CD4-positive, alpha-beta T cell treated with Interleukin-10 for 1 hour (primary cell): ENCODE measurements at places on chromosomes 1 and 21.
A peak's percentile ranks its signal among the peaks of the same experiment; 100 is the strongest.

DNA sequence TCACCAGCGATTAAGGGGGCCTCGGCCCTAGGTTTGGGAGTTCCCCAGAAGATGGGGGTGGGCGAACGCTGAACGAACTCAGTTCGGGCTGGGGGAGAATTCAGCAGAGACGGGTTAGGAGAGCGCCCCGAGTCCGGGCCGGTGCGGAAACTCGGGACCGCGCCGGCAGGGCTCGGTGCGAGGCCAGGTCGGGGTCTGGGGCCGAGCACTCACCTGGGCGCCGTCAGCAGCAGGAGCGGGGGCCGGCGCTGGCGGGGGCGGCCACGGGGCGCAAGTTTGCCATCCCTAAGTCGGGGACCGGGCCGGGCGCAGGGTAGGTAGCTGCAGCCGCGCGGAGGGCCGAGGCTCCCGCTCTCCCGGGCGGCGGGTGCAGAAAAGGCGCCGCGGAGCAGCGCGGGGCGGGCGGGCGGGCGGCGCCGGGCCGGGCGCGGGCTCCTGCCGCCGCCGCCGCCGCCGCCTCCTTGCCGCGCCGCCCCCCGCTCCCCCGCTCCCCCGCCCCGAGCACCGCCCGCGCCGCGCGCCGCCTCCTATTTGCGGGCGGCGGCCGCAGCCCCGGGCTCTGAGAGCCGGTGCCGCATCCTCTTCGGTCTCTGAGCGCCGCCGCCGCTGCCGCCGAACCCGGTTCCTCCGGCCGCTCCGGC is 349 bp downstream of the ADGRB2 start:
- no peak for DNase-seq

- no peak for DNase-seq
These were observed 15.6 kb downstream of the RPS27 start for GRCh38 chr1:154006136-154006535.

DNA sequence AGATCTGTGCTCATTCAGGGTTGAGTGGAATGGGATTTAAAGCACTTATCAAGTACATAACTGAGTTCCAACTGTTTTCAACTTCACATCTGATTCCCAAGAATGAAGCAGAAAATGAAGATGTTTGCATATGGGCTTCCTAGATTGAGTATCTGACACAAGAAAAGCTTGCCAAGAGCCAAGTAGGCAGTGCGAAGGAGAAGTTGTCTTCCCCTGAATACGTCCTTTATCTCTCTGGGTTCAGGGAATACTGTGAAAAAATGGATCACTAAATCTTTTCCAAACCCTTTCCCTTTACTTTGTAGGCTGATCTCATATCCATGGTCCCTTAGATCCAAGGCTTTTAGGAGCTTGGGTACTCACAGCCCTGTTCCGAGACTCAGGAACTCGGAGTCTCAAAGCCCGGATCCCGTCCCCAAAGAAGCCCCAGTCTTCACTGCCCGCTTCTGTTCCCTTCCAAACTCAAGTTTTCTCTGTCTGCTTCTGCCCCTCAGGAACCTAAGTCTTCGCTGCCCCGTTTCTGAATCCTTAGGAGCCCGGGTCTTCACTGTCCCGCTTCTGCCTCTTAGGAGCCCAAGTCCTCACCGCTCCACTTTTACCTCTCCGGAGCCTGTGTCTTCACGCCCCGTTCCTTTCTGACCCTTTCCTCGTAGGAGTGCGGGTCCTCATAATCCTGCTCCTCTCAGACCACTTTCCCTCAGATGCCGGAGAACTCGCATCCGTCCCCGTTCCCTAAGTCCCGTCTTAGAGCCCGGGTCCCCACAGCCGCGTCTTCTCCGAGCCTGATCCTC is 616 bp downstream of the TAF12 start:
- DNase-seq, result no peak

DNA sequence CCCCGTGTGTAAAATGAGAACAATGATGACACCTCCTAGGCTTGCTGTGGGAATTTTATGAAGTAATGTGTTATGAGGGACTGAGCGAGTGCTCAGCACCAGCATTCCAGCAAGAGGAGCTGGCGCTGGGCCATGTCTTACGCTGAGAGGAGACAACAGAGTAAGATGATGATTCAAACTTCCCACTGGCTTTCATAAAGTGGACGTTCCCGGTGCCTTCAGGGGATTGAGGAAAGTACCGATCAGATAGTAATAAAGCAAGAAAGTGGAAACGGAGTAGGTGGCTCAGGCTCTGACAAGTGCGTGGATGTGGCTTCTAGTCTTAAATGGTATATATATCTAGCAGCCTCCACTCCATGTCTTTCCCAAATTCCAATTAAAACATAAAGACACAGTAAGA is 23.8 kb downstream of the EPHA10 start:
- DNase-seq, result no peak

GRCh38 chr1:201754353-201754752 is 74.6 kb upstream of the IPO9 start:
- no peak for DNase-seq

- no peak for DNase-seq
These were observed 11.9 kb downstream of the STX6 start for GRCh38 chr1:181010789-181011188.

GRCh38 chr1:171645553-171646248 is 6.8 kb downstream of the MYOC start:
- DNase-seq, result no peak

- no peak for DNase-seq
These were observed 28.9 kb upstream of the C1orf87 start for GRCh38 chr1:60102267-60103061.

DNA sequence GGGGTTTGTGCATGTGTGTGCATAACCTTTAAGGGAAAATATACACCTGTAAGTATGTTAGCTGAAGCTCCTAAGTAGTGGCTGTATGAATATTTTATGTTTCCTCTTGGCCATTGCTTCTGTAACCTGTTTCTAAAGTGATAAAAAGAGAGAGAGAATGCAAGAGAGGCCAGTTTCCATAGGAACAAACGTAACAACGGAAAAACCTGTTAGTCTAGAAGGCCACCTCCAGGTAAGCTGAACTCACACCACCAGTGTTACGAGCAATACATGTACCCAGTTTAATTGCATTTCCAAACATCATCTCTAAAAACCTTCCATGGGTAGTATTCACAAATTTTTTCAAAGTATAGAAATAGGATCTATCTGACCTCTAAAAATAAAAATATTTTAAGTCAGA is 63.1 kb downstream of the PLPPR4 start:
- DNase-seq, result no peak

- no peak for DNase-seq
These were observed 5.5 kb upstream of the CD1A start for GRCh38 chr1:158248771-158249170.

- DNase-seq, result no peak
These were observed 37.0 kb downstream of the DMAP1 start for GRCh38 chr1:44250068-44250781.

GRCh38 chr1:204588826-204589225 is 72.6 kb downstream of the MDM4 start:
- no peak for DNase-seq

- DNase-seq, result no peak
These were observed 11.9 kb downstream of the THEMIS2 start for GRCh38 chr1:27884006-27884954.

- DNase-seq, result no peak
These were observed 21.9 kb downstream of the IL23R start for GRCh38 chr1:67188137-67188536.

- no peak for DNase-seq
These were observed 87.3 kb downstream of the TBX15 start for GRCh38 chr1:118900643-118901440.

- DNase-seq, result no peak
These were observed 11.4 kb downstream of the SAMD11 start for GRCh38 chr1:934991-935750.

DNA sequence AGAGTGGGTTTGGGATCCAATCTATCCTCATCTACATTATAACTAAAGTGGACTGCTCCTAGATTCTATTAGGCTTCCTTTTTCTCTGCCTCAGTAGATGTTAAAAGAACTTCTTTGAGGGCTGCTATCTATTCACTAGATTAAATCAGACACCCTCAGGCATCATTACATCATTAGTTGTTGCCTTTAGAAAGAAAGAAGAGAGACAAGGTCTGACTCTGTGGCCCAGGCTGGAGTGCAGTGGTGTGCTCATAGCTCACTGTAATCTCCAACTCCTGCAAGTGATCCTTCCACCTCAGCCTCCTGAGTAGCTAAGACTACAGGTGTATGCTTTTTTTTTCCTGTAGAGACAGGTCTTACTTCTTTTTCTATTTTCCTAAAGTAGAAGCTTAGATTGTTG is 71.1 kb upstream of the EXO1 start:
- DNase-seq, result no peak

DNA sequence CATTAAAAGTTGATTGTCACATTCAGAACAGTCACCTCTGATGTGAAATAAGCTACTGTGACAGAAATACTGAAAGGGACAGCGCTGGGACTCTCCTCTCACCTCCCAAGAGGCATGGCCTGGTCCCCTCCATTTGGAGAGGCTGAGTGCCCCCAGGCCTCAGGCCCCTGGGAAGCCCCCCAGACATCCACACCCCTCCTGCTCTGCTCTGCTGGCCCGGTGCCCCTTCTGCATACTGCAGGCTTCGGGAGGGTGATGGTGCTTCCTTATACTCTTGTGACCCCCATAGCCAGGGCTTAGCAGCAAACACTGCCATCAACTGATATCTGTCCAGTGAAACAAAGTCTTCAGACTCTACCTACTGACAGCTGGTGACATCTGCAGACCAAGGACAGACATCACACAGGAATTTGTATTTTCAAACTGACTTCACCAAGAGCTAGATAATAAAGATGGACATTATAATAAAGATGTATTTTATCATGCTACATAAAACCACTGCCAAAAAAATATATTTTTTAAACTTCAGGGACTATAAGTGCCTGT is 36.9 kb downstream of the C2CD2 start:
- no peak for DNase-seq

DNA sequence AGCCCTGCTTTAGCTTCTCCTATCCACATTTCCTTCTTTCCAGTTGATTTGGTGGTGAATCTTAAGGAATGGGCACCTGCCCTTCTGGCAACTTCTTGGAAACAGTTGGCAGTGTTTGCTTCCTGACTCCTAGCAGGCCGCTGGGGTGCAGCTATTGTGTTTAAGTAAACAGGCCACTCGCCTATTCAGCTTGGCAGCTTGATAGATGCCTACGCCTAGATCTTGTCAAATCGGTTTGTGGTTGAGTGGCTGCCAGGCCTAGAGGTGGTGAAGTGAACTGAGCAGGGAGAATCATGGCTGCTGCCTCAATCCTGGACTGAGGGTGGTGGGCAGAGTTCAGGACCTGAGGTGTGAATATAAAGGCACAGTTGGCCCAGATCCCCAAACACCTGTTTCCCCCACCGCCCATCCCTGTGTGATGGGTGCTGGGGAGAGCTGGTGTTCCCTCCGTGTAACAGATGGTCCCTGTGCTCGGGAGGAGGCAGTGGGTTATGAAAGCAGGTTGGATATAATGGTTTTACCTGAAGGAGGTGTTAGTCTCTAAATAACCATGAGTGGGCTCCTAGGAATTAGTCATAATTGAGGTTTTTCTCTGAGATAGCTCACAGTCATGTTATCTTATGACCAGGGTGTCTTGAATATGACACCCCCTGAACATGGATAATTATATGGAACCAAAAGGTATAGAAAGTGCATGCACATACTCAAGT is 940 bp upstream of the PLA2G2C start:
- peak; percentile 54 for DNase-seq

DNA sequence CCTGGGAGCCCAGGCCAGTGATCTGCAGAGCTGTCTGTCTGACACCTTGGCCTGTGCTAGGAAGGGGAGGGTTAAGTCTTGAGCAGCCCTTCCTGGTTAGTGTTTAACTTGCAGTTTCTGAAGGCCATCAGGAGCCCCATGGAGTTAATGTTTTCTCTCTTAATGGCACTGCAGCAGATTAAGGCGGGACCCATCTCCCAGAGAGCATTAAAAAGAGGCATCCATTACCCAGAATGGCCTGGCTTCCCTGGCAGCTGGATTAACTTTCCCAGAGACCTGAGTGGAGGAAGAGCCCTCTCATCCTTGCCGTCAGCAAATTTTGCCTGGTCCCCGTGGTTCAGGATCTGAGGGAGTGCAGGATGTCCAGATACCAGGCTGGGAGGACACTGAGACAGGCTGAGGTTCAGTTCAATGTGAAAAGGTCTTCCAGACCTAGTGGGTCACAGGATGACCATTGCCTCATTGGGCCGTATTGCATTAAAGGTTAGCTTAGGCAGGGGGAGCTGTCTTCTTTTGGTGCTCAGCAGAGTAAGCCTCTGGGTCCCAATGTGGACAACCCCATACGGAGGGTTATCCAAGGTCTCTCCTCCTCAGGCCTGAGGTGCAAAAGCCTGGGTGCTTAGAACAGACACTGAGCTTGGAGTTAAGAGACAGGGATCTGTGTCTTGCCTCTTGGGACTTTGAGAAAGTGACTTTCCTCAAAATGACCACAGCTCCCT is 522.6 kb downstream of the PTPRU start:
- no peak for DNase-seq

- DNase-seq, result peak; percentile 79
These were observed 524 bp downstream of the TP53BP2 start for GRCh38 chr1:223845037-223845809.

DNA sequence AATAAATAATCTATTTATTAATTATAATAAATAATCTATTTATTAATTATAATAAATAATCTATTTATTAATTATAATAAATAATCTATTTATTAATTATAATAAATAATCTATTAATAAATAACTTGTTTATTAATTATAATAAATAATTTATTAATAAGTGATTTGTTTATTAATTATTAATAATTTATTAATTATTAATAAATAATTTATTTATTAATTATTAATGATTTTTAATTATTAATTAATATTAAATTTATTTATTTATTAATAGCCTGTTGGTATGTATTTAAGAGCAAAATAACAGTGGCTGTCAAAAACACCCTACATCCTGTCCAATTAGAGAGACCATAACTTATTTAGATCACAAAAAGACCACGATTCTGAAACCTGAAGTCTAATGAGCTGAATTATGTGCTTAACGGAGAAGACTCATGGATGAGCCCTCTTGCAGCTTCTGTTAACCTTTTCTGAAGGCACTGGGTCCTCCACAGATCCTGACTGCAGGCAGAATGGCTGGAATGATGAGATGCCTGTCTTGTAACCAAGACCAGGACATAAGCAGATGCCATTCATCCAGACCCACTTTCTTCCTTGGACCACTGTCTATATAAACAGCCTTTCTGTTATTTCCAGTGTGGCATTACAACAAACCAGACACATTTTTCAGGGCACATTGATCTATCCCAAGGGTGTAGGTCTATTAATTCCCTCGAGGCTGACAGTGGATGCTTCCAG is 134.2 kb downstream of the SETD4 start:
- no peak for DNase-seq

DNA sequence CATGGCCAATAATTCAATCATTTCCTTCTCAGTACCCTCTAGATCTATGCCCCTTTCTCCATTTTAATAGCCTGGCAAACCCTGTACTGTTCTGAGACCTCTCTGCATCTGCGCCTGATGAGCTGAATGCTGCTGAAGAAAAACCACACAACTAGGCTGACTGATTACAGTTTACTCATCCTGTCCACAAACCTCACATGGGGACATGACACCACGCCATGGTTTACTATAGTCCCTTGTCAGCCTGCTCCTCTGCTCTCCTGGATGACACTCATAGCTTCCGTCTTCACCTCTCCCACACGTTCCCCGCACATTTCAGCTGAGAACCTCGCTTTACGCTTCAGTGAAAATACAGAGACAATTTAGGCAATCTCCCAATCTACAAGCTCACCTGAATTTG is 59.7 kb downstream of the DESI2 start:
- no peak for DNase-seq
